A549 treated with ZK216348 at 1 μM for 4 hours (cell line): ENCODE measurements at places on chromosomes 1 and 21. TPM values are rescaled to one million over a fixed set of nuclear protein-coding genes. Genes with fewer than 3 reads are reported as not detected.

The CCDC17 gene
- total RNA-seq: 0.19 to 0.45 TPM (median 0.28 TPM) in 5 replicates

The PKP1 gene
- 0.04 TPM in 1 of 5 replicates, not detected in the others for total RNA-seq

The REN gene
- total RNA-seq: not detected in 5 replicates

The ACBD6 gene
- total RNA-seq: 53.9 to 59.9 TPM (median 56.9 TPM) in 5 replicates

The BSND gene
- not detected in 5 replicates for total RNA-seq

The CFAP74 gene
- 0.02 to 0.07 TPM in 2 of 5 replicates, not detected in the others for total RNA-seq

The RAP1GAP gene
- 7.1 to 13.2 TPM (median 12.7 TPM) in 5 replicates for total RNA-seq

The OLFML3 gene
- 2.4 to 3.7 TPM (median 3.6 TPM) in 5 replicates for total RNA-seq

The CASZ1 gene
- 0.74 to 3.0 TPM (median 1.7 TPM) in 5 replicates for total RNA-seq

The AGT gene
- total RNA-seq: 0.07 to 0.19 TPM (median 0.12 TPM) in 4 of 5 replicates, not detected in the other

The EBNA1BP2 gene
- total RNA-seq: 166 to 215 TPM (median 183 TPM) in 5 replicates

The CZIB gene
- total RNA-seq: 27.4 to 37.1 TPM (median 29.2 TPM) in 5 replicates

The SMIM1 gene
- total RNA-seq: 1.0 to 2.1 TPM (median 1.6 TPM) in 4 of 5 replicates, not detected in the other

The PPCS gene
- 37.2 to 48.1 TPM (median 37.6 TPM) in 5 replicates for total RNA-seq

The NKAIN1 gene
- 1.0 to 1.8 TPM (median 1.3 TPM) in 5 replicates for total RNA-seq

The PFKFB2 gene
- total RNA-seq: 4.6 to 7.3 TPM (median 6.4 TPM) in 5 replicates

The CD84 gene
- not detected in 5 replicates for total RNA-seq

The FAM151A gene
- 0.12 to 0.15 TPM in 2 of 5 replicates, not detected in the others for total RNA-seq

The G0S2 gene
- 3.4 to 4.6 TPM (median 4.0 TPM) in 5 replicates for total RNA-seq

The RNU1-2 gene
- not detected in 5 replicates for total RNA-seq

The NR1I3 gene
- total RNA-seq: not detected in 5 replicates

The NBPF4 gene
- 0.08 to 0.14 TPM (median 0.13 TPM) in 4 of 5 replicates, not detected in the other for total RNA-seq

The CD48 gene
- total RNA-seq: not detected in 5 replicates

The DISP1 gene
- total RNA-seq: 1.3 to 2.8 TPM (median 1.8 TPM) in 5 replicates

The KCNT2 gene
- 0.08 to 0.10 TPM in 2 of 5 replicates, not detected in the others for total RNA-seq

The C1orf167 gene
- total RNA-seq: not detected in 5 replicates

The YARS1 gene
- 59.4 to 95.9 TPM (median 72.9 TPM) in 5 replicates for total RNA-seq

The CD2 gene
- not detected in 5 replicates for total RNA-seq

The AMY2A gene
- total RNA-seq: not detected in 5 replicates

The SV2A gene
- 0.06 to 0.15 TPM (median 0.09 TPM) in 5 replicates for total RNA-seq

The USH2A gene
- not detected in 5 replicates for total RNA-seq

The TRIM63 gene
- 0.43 to 0.85 TPM (median 0.60 TPM) in 5 replicates for total RNA-seq

The DCDC2B gene
- total RNA-seq: not detected in 5 replicates

The APOBEC4 gene
- total RNA-seq: not detected in 5 replicates

The RAB3B gene
- total RNA-seq: 5.2 to 10.4 TPM (median 6.8 TPM) in 5 replicates

The PTPRC gene
- total RNA-seq: not detected in 5 replicates

The LRRC8B gene
- 2.8 to 5.4 TPM (median 4.0 TPM) in 5 replicates for total RNA-seq

The MAN1A2 gene
- total RNA-seq: 5.3 to 9.3 TPM (median 6.9 TPM) in 5 replicates

The ABCG1 gene
- total RNA-seq: 2.3 to 3.3 TPM (median 2.9 TPM) in 5 replicates

The S100A9 gene
- 0.29 to 1.1 TPM in 2 of 5 replicates, not detected in the others for total RNA-seq

The GCSAML gene
- total RNA-seq: not detected in 5 replicates

The MFAP2 gene
- total RNA-seq: 0.26 to 0.71 TPM (median 0.46 TPM) in 4 of 5 replicates, not detected in the other

The KRTAP19-1 gene
- total RNA-seq: not detected in 5 replicates

The ST6GALNAC5 gene
- total RNA-seq: not detected in 5 replicates

The TIPRL gene
- total RNA-seq: 25.6 to 43.3 TPM (median 30.4 TPM) in 5 replicates

The LIN28A gene
- not detected in 5 replicates for total RNA-seq

The TP53BP2 gene
- 21.1 to 29.5 TPM (median 25.3 TPM) in 5 replicates for total RNA-seq

The EDARADD gene
- 2.8 to 3.3 TPM (median 3.1 TPM) in 5 replicates for total RNA-seq
